ENCODE measurements at places on chromosomes 16 and 17. TPM values are rescaled to one million over a fixed set of nuclear protein-coding genes. Genes with fewer than 3 reads are reported as not detected.

- DNase-seq = no peak
These were observed 12.0 kb downstream of the PRR11 start for GRCh38 chr17:59167571-59168001.

DNA sequence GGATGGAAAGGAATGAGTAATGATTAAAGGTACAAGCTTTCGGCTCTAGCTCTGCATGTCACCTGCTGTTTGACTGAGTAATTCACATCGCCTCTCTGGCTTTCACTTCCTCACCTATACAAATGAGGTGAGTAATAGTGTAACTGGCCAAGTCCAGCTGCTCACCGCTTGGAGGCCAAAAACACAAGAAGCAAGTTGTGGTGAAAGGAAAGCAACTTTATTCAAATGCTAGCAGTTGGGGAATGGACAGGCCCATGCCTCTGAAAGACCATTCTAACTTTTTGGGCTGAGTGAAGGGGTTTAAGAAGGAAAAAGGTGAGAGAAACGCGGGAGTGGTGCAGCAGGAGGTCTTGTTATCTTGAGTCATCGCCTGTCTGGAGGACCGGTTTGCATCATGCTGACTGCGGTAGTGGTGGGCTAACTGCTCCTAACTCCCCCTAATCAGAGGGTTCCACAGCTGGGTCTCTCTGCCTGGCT is 45.7 kb upstream of the CSNK2A2 start:
- no peak for DNase-seq

DNA sequence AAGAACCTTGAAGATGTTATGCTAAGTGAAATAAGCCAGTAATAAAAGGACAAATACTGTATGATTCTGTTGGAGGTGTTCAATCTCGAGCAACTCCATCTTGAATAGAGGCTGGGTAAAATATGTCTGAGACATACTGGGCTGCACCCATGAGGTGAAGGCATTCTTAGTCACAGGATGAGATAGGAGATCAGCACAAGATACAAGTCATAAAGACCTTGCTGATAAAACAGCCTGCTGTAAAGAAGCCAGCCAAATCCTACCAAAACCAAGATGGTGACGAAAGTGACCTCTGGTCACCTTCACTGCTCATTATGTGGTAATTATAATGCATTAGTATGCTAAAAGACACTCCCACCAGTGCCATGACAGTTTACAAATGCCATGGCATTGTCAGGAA is 98.1 kb downstream of the RGS9 start:
- DNase-seq = no peak

The HAP1 gene
- 0.69 TPM for total RNA-seq

The TEKT1 gene
- not detected for total RNA-seq
